ENCODE measurements at places on chromosomes 2 and 18.

DNA sequence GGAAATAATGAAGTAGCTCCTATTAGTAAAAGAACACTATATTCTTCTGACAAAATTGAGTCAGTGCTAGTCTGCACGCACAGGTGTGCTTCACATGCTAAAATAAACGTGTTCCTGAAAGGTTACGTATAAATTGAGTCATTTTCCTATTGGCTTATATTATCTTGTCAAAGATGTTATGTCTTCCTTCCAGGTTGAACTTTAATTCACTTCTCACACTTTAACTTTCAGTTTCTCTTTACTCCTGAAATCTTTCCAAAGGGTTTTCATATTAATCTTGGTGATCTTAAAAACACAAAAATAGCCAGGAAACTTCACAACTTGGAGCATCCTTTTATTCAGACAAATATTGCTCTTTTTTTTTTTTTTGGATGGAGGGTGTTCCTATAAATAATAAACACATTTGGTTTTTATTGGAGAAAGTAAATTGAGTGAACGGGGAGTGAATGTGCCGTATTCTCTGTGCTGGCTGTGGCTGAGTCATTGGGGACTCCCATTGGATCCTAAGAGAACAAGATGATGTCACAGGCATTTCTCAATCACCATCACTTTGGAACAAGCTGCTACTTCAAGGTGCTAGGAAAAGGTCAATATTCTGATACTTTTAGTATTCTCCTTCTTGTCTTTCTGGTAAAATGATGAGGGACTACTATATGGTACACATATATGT is 150.2 kb upstream of the SPATS2L start:
- DNase-seq = no peak
- no peak overlapping the region for H3K4me3 ChIP-seq
- H3K4me1 ChIP-seq = no peaks in the 10 kb centered on the region
- no peaks in the 10 kb centered on the region for H3K27me3 ChIP-seq

GRCh38 chr2:45681675-45682074 is 30.2 kb downstream of the PRKCE start:
- H3K4me3 ChIP-seq = no peak overlapping the region
- peaks cover 32% of the 10 kb centered on the region for H3K27me3 ChIP-seq
- DNase-seq = no peak
- no peaks in the 10 kb centered on the region for H3K4me1 ChIP-seq
- no peaks in the 10 kb centered on the region for H3K36me3 ChIP-seq

GRCh38 chr18:24559526-24559925 is 99.1 kb downstream of the HRH4 start:
- H3K4me1 ChIP-seq = no peaks in the 10 kb centered on the region
- no peaks in the 10 kb centered on the region for H3K36me3 ChIP-seq
- no peak for DNase-seq
- H3K4me3 ChIP-seq = no peak overlapping the region
- H3K27me3 ChIP-seq = no peaks in the 10 kb centered on the region

DNA sequence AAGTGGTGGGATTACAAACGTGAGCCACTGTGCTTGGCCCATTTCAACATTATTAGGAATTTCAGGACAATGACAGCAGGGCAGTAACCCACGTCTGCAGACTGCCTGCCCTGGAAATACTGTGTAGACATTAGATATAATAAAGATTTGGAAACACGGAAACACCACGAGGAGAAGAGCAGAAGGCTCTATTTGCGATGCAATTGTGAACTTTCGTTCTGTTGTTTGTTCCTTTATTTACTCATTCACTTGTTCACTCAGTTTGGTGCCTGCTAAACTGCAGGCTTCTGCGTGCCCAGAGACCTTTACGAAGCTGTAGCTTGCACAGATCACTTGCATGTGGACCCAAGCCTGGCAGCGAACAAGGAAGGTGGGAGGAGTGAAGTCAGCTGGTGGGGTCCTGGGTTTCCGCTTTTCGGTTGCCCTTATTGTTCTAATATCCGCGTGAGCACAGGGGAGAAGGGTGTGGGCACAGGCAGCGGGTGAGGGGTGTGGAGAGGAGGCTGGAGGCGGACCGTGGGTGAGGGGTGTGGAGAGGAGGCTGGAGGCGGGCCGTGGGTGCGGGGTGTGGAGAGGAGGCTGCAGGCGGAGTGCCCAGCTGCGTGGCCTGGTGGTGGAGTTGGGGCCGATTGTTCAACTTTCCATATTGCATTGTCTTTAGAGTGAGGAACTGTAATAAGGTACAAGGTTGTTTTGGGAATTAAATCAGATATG is 3.4 kb downstream of the COLEC11 start:
- no peaks in the 10 kb centered on the region for H3K27me3 ChIP-seq
- H3K27ac ChIP-seq = no peak overlapping the region
- DNase-seq = no peak
- H3K4me3 ChIP-seq = no peak overlapping the region
- no peaks in the 10 kb centered on the region for H3K36me3 ChIP-seq

DNA sequence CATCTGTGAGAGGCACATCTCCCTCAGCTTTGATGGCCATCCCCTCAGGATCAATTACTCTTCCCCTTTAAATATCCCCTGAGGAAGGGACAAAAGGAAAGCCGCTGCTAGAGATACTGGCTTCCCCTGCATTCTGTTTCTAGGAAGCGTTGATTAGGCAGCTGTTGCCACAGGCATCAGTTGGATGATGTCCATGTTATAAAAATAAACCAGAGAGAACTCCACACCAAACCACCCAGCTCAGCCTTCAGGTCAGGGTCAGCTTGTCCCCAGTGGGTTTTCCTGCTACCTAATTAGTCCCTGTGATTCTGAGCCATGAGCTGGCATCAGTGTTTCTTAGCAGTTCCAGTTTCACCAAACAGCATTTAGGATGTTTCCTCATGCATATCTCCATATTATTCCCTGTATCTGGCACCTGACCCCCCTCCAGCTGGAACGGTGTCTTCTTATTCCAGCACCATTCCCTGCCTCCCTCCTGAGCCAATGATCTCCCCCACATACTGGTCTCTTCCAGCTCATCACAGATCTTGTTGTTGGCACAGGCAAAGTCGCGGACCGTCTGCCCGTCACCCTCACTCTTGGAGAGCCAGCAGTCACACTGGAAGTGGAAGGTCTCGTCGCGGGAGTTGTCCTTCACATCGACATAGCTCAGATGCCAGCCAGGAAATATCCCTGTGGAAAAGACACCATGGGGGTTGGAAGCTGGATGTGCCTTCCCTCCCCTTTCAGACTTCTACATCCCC is 168.4 kb downstream of the LOXHD1 start:
- no peaks in the 10 kb centered on the region for H3K36me3 ChIP-seq
- DNase-seq = no peak
- peaks cover 8% of the 10 kb centered on the region for H3K27me3 ChIP-seq
- H3K27ac ChIP-seq = no peak overlapping the region
- H3K4me1 ChIP-seq = no peaks in the 10 kb centered on the region

DNA sequence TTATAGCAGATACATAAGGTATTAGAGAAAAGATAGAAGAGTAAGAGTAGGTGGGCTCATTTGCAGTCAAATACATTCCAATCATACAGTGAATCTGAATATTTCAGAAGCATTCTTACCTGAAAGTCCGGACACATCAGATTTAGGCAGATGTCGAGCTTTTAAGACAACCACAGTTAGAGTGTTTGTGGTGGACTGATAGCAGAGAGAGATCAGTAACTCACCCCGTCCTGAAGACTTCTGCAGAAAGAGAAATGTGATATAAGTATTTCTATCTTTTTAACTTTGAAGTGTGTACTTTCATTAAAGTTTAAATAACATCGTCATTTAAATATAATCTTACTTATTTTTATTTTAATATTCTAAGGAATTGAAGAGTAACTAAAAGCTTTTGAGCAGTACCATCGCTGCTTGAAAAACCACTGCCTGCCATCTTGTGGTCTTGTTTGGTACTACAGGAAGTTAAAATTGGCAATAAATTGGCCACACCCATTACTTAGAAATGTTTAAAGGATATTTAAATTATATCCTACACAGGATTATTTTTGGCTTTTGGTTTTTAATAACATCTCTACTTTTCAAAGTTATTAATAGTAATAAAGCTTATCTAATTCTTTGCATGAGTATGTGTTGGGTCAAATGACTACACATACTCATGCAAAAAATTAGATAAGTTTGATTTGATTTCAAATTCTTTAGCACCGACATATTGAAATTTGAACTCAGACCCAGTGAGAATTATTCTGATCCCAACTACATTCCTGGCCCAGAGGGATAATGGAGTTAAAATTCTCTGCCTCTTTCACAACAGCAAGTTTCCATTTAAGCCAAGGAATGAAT is 5.5 kb downstream of the SYT4 start:
- H3K4me3 ChIP-seq = no peak overlapping the region
- H3K27ac ChIP-seq = no peak overlapping the region

DNA sequence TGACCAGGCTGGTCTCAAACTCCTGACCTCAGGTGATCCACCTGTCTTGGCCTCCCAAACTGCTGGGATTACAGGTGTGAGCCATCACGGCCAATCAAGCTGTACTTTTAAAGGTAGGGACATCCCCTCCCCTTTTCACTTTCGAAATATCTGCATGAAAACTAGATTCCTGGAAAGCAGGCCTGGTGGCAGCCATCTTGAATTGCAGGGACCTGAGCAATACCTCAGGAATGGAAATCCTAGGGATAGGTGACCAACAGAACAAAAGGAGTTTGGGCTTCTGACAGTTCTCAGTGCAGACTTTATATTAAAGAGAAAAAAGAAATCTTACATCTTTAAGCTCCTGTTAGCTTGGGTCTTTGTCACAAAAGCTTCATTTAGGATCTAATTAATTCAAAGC is 62.6 kb downstream of the KLF7 start:
- DNase-seq = no peak
- H3K4me3 ChIP-seq = no peak overlapping the region
- H3K36me3 ChIP-seq = no peaks in the 10 kb centered on the region

GRCh38 chr2:9163306-9164111 is 43.1 kb upstream of the ASAP2 start:
- peaks cover 2% of the 10 kb centered on the region for H3K4me1 ChIP-seq
- H3K4me3 ChIP-seq = no peak overlapping the region
- H3K27ac ChIP-seq = no peak overlapping the region

- H3K27ac ChIP-seq = peak overlapping the region; percentile 32
- H3K4me1 ChIP-seq = peaks cover 18% of the 10 kb centered on the region
- H3K36me3 ChIP-seq = no peaks in the 10 kb centered on the region
- no peak overlapping the region for H3K4me3 ChIP-seq
Measured at GRCh38 chr2:127407661-127408003, 10.6 kb upstream of the PROC start.

DNA sequence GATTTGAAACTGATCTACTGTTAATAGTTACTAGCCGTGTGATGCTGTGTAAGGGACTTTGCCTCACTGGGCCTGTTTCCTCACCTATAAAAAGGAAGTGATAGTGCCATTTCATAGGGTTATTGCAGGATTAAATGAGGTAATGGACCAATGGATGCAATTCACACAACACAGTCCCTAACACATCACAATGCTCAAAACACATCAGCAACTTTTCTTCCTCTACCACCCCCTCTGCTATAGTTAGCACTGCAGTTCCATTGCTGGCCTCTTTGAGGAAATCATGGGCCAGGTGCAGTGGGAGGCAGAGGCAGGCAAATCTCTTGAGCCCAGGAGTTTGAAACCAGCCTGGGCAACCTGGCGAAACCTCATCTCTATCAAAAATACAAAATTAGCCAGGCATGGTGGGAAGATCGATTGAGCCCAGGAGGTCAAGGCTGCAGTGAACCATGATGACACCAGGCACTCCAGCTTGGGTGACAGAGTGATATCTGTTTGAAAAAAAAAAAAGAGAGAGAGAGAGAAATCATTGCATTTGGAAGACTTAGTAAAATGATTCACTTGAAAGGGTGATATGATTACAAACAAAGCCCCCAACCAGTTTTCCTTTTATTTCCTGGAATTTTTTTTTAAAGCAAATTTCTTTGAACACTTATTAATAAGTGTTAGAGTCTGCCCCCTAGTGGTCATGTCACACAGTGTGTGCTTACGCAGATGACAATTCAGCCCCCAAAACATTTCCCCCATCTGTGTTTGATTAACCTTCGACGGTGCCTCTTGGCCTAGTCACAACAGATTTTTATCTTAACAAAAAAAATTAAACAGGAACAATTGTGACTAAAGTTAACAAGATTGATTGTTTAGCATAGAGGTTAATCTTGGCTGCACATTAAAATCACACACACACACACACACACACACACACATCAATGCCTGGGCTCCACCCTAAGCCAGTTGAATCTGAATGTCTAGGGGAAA is 88.6 kb upstream of the BCL11A start:
- peaks cover 29% of the 10 kb centered on the region for H3K27me3 ChIP-seq
- no peaks in the 10 kb centered on the region for H3K36me3 ChIP-seq
- H3K4me1 ChIP-seq = no peaks in the 10 kb centered on the region
- DNase-seq = peak; percentile 46
- no peak overlapping the region for H3K4me3 ChIP-seq
- H3K27ac ChIP-seq = no peak overlapping the region

- H3K4me1 ChIP-seq = peaks cover 4% of the 10 kb centered on the region
- H3K4me3 ChIP-seq = peak overlapping the region; percentile 88
- peaks cover 13% of the 10 kb centered on the region for H3K36me3 ChIP-seq
- H3K27me3 ChIP-seq = no peaks in the 10 kb centered on the region
- DNase-seq = no peak
Measured at GRCh38 chr2:176268976-176269318, 295 bp upstream of the MTX2 start.
